ENCODE measurements at places on chromosomes 1 and 21. TPM values are rescaled to one million over a fixed set of nuclear protein-coding genes. Genes with fewer than 3 reads are reported as not detected.

Gene KRTAP12-2
- not detected for total RNA-seq

Gene OR6K2
- total RNA-seq = not detected

Gene LCE2B
- total RNA-seq = not detected

Gene ATAD3C
- 0.10 TPM for total RNA-seq

Gene ARMH1
- total RNA-seq = 1.2 TPM

Gene NTMT2
- total RNA-seq = not detected

Gene KCND3
- total RNA-seq = 2.7 TPM
